Choroid plexus epithelial cell (primary cell): ENCODE measurements at places on chromosomes 2 and 18.

DNA sequence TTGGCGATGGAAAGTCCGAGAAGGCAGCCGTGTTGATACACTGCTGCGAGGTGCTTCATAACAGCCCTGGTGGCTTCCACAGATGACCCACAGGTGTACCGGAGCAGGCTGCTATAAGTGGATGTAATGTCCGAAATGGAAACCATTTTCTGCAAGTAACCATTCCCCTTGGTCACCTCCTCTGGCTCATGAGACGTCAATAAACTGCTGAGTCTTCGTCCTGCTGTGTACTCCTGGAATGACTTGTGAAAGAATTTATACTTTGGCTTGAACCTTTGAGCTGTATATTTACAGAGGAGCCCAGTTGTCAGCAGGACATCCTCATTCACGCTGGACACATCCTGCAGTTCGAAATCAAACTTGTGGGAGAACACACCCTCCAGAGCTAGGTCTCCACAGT is 14.4 kb downstream of the NLRC4 start:
- DNase-seq, result peak; percentile 44

- no peak for DNase-seq
Measured at GRCh38 chr2:119371111-119371510, 4.3 kb downstream of the DBI start.

- DNase-seq, result peak; percentile 54
Measured at GRCh38 chr2:112699984-112700667, 20.7 kb upstream of the NT5DC4 start.

DNA sequence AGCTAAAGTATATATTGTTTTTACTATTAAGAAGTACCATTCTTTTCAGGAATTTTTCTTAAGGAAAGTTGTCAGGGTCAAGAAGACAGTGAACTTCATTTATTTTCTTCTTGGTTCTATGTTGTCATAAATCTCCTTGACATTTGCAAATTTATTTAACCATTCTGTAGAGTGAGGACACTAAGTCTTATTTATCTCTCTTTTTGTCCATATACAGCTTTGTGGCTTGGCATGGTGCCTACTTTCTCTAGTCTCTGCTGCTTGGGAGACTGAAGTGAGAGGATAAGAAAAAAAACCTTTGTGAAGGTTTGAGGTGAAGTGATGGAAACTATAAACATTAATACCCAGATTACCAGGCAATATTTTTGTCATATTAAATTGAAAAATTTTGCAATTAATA is 1389.4 kb downstream of the SUCLG1 start:
- DNase-seq, result peak; percentile 88

- peak; percentile 15 for DNase-seq
Measured at GRCh38 chr2:158835431-158835830, 40.3 kb downstream of the DAPL1 start.

DNA sequence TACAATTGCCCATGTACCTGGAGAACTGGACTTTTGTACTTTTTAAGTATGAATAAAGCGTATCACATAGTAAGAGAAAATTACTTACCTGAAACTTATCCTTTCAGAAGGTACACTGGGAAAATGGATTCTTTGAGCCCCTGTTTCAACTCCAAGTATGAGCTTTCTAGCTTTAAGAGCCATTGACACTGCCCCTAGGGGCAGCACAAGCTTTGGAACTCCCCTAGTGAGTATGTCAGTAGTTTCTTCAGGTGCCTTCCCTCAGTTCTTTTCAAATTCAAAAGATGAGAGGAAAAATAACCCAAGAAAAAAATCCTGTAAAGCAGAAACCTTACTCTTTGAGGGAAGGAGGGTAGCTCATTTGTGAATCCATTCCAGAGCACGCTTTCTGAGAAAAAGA is 124.1 kb downstream of the MEMO1 start:
- DNase-seq, result peak; percentile 44

DNA sequence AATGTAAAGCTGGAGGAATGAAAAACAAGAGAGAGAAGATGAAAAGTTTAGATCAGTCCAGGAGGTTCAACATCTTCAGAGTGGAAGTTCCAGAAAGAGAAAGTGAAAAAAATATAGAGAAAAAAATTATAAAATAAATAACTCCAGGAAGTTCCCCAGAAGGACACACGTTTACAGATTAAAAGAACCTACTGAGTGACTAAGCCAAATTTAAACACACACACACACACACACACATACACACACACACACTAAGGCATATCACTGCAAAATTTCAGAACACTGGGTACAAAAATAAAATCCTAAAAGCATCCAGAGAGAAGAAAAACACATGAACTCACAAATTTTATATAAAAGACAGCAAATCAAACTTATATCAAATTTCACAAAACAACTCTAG is 85.9 kb upstream of the PMAIP1 start:
- peak; percentile 38 for DNase-seq

DNA sequence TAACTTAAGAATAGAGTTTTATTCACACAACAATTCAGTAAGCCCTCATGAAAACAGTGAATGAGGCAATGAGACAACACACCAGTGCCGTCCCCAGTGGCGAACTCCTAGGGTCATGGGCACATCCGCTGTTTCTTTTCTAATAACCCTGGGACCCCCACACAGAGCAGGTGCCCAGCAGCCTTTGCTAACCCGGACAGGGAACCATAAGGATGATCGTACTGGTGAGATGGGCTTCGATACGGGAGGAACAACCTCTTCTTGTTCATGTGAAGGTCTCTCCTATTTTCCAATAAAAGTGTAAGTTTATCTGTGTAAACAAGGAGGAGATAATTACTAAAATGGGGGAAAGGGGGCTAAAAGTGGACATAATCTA is 97.4 kb upstream of the MGAT4A start:
- no peak for DNase-seq

GRCh38 chr2:118118479-118118878 is 30.2 kb downstream of the INSIG2 start:
- DNase-seq, result no peak

DNA sequence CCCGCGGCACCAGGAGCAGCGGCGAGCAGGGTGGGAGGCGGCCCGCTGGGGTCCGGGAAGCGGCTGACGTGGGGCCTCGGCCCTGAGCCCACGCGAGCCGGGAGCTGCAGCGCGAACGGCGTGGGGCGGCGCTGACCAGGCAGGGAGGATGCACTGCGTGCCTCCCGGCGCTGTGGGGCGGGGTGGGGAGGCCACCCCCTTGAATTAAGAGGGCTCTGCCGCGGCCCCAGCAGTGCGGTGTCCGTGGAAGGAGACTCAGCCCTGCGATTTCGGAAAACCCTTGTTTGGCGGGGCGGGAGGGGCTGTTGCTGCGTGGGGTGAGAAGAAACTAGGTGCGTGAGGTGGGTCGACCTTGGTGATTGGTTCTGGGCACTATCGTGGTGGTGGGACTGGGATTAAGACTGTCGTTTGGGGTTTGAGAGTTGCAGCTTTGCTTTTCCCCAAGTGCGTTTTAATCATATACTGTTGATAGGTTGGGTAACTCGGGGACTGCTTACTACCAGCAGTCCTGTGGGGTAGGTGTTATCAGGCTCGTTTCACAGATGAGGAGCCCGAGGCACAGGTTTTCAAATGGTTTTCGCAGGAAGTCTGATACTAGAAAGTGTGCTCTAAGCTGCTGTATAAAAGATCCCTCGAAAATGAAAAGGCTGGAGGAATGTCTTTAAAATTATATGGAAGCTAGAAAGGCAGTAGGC is 722 bp downstream of the ACSL3 start:
- peak; percentile 37 for DNase-seq

DNA sequence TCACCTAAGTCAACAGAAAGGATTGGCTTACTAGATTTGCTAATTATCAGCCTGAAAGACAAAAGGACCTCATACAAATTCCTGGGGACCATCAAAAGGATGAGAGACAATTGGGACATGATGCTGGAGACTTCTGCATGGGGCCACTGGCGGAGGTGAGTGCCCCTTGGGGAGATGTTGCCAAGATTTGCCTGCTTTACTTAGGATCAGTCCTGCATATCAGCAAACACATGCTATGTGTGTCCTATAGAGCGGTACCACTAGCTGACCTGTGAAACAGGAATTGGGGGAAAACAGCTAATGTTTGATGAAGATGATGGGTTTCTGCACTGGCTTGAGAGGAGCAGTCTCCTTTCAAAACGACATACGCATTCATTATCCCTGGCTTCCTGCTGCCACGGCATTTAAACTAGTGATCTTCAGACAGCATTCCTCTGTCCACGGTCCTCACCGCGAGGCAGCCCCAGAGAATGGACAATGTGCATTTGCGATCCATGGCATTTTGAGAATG is 104.2 kb downstream of the TGIF1 start:
- DNase-seq, result peak; percentile 41

DNA sequence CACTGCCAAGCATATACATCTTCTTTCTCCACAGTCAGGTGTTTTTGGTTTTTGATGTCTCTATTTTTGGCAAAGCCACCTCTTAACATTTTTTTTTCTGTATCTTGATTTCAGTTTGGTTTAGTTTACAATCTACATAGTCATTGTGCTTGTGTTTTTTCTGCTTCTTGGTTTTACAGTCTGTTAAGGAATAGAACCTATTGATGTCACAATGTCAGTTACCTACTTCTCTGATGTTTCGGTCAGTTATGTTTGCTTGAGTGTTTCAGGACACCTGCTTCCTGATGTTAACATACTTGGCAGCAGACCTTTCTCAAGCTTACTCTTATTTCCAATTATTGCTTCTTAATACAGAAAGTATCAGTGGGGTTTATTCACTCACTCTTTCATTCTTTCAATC is 253.3 kb downstream of the SPAG16 start:
- no peak for DNase-seq

DNA sequence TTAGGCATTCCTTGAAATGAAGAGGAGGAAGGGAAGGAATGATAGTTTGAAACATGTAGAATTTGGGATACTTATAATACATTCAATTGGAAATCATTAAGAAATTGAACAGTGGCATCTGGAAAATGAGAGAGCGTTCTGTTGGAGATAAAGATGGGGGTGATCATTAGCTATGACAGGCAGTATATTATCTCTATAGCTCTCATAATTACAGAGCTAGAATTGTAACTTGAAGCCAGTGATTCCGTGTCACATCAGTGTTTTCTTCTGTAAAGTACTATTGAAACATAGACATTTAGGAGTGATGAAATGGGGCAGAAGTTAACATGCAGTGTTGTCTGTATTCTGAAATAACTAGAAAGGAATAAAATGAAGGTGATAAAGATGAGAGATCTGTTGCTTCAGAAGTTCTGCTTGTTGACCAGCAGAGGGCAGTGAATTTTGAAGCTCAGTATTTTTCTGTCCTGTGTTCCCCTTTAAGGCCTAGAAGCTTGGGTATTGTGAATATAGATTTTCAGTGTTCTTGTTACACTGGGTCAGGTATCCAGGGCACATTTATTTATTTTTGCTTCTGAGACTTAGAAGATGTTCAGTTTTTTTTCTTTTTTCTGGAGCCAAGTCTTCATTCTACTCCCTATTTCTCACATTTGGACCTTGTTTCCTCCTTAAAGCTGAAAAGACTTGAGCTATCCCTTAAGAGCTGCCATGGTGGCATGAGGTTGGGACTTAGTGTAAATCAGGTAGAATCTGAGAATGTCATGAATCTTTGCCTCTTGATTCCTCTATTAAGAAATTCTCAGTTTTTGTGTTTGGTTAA is 157.4 kb downstream of the TAF4B start:
- peak; percentile 93 for DNase-seq

- peak; percentile 97 for DNase-seq
Measured at GRCh38 chr18:27713738-27714095, 463.2 kb downstream of the CDH2 start.

DNA sequence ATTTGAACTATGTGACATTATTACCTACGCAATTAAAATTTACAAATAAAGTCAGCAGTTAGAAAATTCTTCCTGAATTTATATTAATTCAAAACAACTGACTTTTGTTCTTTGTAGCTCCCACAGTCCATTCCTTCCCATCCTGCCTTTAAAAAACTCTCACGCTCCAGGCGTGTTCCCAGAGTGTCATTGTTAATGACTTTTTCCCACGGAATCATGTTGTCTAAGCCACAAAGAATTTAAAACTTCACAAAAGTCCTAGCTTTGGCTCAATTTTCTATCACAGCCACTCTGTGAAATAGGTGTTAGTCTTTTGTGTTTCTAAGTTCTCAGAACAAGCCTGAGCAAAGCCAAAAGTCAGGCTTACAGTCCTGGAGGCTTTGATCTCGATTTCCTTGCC is 26.5 kb downstream of the SLC1A4 start:
- no peak for DNase-seq

GRCh38 chr2:205657579-205657978 is 24.7 kb upstream of the NRP2 start:
- DNase-seq, result peak; percentile 36

DNA sequence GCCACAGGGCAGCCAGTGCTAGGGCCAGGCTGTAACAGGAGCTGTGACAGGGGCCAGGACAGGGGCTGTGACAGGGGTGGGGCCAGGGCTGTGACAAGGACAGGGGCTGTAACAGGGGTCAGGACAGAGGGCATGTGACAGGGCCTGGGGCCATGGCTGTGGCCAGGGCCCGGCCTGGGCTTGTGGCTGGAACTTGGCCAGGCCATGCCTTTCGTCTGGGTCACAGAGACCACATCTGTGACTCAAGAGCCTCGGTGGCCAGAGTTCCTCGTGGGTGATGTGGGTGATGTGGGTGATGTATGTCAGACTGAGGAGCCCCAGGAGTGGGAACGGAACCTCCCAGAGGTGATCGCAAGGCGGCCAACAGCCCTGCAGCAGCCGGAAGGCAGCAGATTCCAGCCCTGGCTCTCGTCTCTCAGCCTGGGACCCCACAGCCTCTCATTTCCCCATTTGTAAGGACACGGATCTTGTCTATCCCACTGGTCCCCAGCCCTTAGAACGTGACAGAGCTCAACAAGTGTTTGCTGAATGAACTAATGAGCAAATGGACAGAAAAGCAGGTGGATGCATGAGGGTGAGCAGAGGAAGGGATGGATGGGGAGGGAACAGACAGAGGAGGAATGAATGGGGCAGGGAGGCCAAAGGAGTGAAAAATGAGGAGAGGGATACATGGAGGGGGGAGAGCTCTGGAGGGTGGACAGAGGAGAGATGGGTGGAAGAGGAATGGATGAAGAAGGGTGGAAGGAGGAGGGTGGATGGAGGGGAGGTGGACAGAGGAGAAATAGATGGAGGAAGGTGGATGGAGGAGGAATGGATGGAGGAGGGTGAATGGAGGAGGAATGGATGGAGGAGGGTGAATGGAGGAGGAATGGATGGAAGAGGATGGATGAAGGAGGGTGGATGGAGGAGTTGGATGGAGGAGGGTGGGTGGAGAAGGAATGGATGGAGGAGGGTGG is 17.3 kb downstream of the ESPNL start:
- no peak for DNase-seq

DNA sequence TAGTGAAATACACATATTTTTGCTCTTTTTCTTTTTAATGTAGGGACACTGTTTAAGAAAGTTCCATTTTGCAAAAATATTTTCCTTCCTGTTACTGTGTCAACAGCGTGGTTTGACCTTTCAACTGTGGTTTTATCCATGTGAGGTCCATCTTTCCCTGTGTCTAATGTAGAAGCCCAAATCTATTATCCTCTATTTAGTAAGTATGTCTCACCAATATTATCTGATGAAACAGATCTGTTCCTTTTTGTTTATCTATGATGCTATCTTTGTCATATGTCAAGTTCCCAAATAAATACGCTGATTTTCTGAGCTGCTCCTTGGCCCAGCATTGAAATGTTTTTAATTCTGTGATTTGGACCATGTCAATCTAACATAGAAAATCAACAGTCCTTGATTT is 3.5 kb upstream of the ARHGAP15 start:
- peak; percentile 31 for DNase-seq
